Activated CD8-positive, alpha-beta memory T cell treated with anti-CD3 and anti-CD28 coated beads, Interleukin-2, amount 50 U/mL, for 48 hours (primary cell): ENCODE measurements at places on chromosomes 16 and 17.
A peak's percentile ranks its signal among the peaks of the same experiment; 100 is the strongest.

DNA sequence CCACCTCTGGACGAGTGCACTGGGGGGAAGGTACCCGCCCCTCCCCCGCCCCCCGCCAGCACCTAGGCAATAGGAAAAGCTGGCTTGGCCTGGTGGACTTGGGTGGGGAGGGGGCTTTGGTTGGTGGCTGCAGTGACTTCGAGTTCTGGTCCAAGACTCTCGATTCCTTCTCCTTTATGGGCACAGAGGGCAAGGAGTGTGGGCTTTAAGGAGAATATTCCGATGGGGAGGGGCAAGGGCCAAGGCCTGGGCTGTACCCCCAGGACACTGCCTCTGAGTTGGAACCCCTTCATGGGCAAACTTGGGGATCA lies 409 bp downstream of the ACSF2 start:
- DNase-seq = no peak

DNA sequence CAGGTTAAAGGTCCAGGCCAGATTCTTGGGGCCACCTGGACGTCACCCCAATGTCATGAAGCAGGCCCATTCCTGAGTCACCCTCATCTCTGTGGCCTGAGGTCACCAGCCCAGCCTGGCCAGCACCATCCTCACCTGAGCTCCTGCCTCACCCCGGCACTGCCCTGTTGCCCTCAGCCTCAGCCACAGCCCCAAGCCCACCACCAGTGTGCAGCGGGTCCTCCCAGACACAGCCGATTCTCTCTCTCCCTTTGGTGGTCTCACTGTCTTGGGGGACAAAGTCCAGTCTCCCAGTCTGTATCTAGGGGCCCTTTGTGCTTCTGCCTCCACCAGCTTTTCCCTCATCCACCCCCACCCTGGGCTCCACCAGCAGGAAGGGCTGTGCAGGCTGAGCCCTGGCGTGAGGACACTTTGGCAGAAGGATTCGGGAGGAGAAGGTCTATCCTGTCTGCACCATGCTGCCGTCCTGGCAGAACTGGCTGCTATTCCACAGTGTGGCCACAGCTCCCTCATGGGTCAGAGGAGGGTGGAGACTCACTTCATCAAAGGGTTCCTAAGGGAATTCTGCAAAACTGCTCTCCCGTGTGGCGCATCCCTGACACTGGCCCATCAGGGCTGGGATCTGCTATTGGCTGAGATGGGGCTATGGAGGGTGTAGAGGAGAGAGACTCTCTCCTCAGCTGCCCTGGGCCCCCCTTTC lies 64.3 kb downstream of the PRMT7 start:
- DNase-seq = no peak

DNA sequence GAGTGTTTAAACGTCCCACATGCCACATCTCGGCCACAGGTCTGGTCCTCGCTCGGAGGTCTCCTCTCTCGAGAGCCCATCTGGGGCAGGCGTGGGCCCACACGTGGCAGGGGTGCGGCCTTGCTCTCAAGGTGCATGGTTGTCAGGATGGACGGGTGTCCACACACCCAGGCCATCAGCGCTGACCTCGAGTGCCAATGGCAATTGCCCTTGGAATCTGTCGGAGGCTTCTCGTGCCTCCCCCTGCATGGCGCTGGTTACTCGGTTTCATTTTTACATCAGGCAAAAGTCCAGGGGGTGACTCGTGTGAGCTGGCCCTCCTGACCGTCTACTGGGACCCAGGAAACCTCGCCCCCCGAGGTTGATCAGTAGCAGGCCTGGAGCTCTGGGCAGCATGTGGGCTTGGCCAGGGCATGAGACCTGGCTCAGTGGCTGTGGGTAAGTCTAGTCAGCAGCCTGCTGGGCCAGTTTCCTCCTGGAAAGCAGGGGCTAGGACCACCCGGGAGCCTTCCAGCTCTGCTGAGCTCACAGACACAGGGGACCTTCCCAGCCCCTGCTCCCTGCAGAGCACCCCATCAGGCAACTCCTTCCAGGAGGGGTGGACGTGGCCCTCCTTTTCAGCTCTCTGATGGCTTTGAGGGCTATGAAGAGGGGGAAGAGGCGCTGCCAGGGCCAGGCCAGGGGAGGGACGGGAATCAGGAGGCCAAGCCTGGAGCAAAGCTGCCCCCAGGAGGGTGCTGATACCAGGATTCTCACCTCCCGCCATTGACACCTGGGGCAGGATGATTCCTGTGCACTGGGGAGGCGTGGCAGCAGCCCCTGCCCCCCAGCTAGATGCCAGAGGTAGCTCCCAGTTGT lies 3.7 kb upstream of the ZNF469 start:
- no peak for DNase-seq

- no peak for DNase-seq
Measured at GRCh38 chr17:17150448-17150800, 55.7 kb downstream of the PLD6 start.

DNA sequence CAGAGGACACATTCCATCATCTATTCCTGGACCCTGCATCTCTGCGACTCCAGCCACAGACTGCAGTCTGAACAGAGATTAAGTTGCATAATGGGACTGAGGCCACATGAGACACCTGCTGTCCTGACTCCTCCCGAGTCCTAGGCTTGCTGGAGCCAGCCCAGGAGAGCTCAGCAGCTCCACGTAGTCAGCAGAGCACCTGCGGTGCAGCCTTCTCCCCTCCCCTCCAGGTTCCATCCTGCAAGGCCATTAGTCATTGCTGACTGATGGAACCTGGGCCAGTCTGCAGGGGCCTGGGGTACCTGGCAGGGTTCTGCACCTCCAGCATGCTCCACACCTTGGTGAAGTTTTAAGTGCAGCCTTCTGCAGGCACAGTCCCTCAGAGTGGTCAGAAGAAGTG lies 76.7 kb downstream of the PLD6 start:
- no peak for DNase-seq

- DNase-seq = no peak
Measured at GRCh38 chr16:19707569-19708295, 10.3 kb downstream of the KNOP1 start.

DNA sequence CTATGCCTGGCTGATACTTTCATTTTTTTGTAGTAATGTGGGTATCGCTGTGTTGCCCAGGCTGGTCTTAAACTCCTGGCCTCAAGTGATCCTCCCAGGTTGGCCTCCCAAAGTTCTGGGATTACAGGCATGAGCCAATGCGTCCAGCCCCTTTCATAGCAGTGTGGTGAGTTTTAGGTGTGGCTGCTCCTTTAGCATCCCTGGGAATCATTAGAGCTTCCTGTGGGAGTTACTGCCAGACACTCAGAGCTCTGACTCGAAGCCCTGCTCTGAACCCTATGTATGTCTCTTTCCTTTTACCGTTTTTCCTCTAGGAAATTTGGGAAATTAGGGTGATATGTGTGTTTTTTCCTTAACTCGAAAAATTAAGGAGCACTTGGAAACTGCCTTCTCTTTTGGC lies 44.5 kb downstream of the NDE1 start:
- DNase-seq = no peak

GRCh38 chr16:17777408-17777863 lies 306.7 kb upstream of the XYLT1 start:
- DNase-seq = no peak

GRCh38 chr17:76565728-76566612 lies 19.7 kb downstream of the ST6GALNAC2 start:
- no peak for DNase-seq

- DNase-seq = no peak
Measured at GRCh38 chr16:67184453-67184994, 761 bp upstream of the MATCAP1 start.

GRCh38 chr16:35404273-35404672 lies 1944.9 kb downstream of the TP53TG3F start:
- DNase-seq = no peak

GRCh38 chr16:30377812-30378235 lies 3.2 kb downstream of the MYL11 start:
- peak; percentile 92 for DNase-seq

DNA sequence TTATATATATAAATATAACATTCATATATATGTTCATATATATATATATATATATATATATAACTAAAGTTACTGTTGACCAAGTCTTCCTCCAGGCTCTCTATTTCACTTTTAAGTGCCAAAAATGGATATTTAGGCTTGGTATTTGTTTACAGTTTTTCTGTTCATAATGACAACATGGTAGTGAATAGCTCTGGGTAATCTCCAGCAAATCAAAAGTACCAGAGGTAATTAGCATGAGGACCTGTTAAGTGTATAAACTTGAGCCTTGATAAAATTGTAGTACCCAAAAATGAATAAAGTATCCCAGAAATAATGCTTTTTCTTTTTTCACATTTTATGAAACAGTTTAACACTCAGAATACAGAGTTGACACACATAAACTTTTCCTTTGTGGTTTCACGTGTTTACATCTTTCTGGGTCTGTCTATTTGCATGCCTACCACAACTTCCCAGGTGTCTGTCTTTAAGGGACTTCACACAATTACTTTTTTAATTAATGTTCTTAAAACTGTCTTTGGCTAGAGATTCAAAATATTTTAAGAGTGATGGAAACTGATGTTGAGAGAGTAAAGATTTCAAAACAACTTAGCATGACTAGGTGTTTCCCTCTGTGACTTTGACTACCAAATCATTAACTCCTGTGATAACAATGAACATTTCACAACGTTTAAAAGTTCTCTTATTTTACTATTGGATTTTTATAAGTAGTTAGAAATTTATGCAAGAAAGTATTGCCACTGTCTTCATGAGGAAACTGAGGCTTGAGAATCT lies 47.9 kb downstream of the RABEP1 start:
- no peak for DNase-seq

DNA sequence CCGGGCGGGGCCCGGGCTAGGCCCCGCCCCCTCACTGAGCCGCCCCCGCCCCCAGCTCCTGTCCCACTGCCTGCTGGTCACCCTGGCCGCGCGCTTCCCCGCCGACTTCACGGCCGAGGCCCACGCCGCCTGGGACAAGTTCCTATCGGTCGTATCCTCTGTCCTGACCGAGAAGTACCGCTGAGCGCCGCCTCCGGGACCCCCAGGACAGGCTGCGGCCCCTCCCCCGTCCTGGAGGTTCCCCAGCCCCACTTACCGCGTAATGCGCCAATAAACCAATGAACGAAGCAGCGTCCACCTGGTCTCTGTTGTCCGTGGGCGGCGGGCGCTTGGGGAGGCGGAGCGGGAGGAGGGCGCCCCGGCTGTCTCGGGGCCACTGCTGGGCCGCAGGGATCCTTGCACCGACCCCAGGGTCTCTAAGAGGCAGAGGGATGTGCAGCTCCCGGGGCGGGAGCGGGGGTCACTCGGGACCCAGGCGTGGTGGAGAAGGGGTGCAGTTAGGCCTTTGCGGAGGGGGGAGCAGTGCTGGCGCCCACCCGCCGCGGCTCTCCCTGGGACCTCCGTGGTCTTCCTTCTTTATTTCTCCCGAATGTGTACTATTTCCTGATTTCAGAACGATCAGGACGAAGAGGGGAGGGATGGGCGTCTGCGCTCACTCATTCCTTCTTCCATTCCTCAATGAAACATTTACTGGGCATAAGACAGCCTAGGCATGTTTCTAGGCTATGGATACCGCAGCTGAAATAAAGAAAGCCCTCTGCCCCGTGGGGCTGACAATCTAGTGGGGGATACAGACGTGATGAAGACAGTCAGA lies 2.0 kb downstream of the HBZ start:
- no peak for DNase-seq

GRCh38 chr17:32342603-32343325 lies 791 bp upstream of the C17orf75 start:
- DNase-seq = peak; percentile 51

DNA sequence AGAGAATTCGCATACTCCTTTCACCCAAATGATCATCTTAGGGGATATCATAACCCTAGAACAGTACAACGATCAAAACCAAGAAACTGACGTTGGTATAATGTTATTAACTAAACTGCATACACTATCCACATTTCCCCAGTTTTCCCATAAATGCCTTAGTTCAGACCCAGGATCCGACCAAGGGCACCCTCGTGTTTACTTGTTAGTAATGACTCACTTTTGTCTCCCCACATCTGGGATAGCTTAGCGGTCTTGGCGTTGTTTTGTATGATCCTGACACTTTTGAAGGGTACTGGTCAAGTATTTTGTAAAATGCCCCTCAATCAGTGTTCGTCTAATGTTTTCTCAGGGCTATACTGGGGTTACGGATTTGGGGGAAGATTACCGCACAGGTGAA lies 8.0 kb downstream of the HS3ST3A1 start:
- no peak for DNase-seq

DNA sequence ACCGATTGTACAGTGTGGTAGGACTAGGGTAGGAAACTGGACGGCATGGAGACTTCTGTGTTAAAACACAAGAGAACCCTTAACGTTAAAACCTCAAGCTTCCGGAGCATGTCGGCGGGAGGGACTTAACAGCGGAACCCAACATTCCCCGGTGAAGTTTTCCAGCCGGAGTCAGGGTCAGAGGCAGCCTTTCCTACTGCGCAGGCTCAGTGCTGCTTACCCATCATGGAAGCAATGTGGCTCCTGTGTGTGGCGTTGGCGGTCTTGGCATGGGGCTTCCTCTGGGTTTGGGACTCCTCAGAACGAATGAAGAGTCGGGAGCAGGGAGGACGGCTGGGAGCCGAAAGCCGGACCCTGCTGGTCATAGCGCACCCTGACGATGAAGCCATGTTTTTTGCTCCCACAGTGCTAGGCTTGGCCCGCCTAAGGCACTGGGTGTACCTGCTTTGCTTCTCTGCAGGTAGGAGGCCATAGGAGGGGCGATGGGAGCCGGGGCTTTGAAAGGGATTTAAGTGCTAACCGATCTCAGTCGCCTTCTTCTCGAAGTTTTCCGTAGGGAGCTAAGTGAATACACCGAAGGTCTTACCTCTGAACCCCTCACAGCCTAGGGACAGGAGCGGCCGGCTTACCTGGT lies at the start of gene PIGL:
Gene PIGL, plus strand, starts transcription at position 209 of the 634 bp plus-strand sequence. Its CDS starts 17 bp downstream, at position 226.
- peak; percentile 91 for DNase-seq

DNA sequence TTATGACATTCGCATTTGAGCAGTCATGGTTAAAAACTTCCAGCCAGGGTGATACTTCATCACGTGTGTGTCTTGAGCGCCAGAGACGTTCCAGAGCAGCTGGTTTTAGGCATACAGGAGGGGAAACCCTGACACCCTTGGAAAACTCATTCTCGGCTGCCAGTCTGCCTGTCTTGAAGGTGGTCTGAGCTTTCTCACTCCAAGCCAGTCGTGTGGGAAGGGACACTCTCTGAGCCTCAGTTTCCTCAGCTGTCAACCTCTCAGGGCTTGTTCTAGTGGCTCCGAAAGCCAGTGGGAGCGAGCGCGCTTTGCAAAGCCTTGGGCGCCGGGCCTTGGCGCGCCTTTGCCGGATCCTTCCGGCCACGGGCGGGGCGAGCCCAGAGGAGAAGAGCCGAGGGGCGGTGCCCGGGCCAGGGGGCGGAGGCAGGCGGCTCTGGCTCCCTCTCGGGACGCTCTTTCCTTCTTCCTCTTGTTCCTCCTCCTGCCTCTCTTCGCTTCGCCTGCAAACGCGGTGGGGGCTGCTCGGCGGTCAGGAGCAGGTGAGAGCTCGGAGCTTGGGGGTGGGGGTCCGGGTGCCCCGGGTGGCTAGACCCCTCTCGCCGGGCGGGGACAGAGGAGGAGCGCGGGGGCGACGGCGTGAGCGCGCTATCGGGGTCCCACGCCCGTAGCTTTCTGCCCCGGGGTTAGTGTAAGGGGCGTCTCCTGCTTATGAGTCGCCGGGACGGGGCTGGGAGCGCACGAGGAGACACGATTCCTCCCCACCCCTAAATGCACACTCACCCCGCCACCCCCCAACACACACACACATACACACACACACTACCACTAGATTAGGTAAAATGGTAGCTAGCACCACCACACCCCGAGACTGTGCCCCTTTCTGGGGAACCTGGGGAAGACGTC lies at the start of gene LDAF1:
Gene LDAF1, plus strand, starts transcription at position 467 of the 903 bp plus-strand sequence. CDS start 2,509 bp downstream, outside the sequence.
- peak; percentile 90 for DNase-seq

- DNase-seq = no peak
Measured at GRCh38 chr17:8475781-8476180, 40.1 kb downstream of the NDEL1 start.

- no peak for DNase-seq
Measured at GRCh38 chr16:87538594-87538993, 45.8 kb upstream of the ZCCHC14 start.
